Renal cortex interstitium (tissue), 15 donors: ENCODE measurements at places on chromosomes 5 and 9.

DNA sequence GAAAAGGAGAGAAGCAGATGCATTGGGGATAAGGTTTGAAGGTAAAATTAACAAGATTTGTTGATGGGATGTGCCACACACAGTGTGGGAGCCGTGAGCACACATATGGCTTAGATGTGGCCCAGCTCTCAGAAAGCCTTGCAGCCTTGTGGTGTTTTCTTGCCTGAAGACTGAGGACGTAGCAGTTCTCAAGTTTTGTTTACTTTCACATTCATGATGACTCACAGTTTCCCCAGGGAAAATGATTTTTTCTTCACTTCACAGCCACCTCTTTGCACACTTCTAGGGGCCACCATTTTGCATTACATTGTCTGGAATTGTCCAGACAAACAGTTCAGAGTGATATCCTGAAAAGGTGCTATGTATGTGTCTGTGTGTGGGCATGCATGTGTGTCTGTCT, 126.2 kb downstream of the BASP1 start:
- no peak for DNase-seq

GRCh38 chr9:37295796-37296195, 126.7 kb upstream of the GRHPR start:
- DNase-seq = no peak

GRCh38 chr9:135726138-135726853, 24.3 kb downstream of the KCNT1 start:
- no peak for DNase-seq

- no peak for DNase-seq
These were observed 2.6 kb upstream of the GZMK start for GRCh38 chr5:55021410-55021809.

DNA sequence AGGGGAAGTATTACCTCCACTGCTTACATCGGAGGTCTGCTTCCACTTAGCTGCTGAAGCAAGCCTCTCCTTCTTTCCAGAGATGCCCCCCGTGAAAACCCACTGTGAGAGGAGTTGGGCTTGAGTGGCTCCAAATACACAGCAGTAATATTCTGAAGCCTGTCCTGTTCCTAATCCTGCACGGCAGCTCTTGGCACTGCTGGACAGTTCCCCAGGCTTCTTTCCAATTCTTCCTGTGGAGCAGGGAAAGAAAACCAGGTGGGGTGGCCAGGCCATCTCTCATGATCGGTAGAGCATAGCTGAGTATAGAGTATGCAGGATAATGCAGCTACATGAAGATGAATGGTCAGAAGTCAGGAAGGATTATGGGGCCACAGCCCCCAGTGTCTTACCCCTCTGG, 335.3 kb downstream of the MARCHF11 start:
- no peak for DNase-seq

DNA sequence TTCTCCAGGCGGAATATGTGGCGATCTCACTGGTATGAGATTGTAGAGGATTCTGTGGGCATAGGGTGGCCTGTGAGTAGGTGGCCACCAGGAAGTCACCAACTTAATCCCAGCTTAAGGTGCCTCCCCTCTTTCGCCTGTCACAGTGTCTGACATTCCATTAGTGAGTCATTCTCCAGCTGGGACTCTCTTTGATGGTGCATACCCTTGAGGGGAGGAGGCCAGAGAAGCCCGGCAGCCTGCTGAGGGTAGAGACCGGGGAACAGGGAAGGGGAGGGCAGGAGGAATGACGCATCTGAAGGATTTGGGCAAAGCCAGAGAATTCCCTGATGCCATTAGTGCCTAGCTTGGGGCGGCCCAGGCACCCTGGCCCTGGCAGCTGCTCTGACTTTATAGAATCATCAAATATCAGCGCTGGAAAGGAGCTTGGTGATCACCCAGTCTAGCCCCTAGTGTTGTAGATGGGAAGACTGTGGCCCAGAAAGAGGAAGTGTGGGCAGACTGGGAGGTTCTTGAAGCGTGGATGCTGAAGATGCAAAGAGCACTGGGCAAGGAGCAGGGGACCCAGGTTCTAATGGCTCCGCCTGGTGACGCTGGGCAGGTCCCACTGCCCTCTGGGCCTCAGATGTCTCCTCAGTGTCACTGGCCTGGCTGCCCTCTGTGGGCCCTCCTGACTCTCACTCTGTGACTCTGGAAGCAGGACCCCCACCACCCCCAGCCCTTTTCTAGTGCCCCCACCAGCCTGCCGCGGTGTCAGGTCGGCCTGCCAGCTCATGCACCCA, 41.4 kb downstream of the DAB2IP start:
- DNase-seq = no peak

DNA sequence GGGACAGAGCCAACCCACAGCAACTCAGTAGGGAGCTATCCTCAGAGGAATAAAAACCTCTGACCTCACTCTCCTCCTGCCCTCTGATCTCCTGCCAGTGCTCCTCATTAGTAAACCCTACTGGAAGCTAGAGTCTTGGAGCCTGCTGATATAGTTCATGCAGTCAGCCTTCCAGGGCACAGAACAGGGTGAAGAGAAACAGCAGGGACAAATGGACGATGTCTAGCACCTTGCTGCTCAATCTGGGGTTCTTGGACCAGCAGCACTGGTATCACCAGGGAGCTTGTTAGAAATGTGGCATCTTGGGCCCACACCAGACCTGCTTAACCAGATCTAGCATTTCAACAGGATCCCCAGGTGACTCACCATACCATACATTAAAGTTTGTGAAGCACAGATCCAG, 5.5 kb upstream of the GALNT12 start:
- no peak for DNase-seq

DNA sequence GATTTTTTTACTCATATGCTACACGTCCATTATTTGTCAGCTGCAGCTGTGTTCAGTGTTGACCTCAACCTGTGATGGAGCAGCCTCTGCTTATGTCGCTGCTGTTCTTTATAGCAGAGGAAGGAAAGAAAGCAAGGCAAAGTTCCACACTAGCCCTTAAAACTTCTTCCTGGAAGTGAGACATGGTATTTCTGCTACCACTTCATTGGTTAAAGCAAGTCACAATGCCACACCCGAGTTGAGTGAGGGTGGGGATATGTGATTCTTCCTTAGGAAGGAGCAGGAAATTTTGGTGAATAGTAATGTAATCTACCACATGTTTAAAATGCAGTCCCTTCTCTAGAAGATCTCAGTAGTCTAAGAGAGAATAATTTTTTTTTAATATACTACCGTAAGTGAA, 224.8 kb upstream of the DMRT1 start:
- DNase-seq = no peak

DNA sequence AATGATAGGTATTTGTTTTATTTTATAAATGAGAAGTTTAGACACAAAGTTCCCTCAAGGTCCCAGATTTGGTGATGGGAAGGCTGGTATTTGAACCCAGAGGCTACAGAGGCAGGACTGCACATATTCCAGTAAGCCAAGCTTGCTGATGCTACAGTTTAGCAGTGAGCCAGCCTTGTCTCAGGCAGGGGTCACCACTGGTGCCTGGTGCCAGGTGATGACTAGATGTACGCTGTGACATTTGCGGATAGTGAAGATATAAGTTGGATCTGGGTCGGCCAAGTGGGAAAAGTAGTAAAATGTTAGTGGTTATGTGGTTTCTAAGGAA, 143.9 kb downstream of the AOPEP start:
- no peak for DNase-seq

- no peak for DNase-seq
These were observed 14.3 kb upstream of the ASPN start for GRCh38 chr9:92496396-92497176.

- no peak for DNase-seq
These were observed 6.9 kb downstream of the ANXA6 start for GRCh38 chr5:151150471-151151262.

- DNase-seq = no peak
These were observed 186.1 kb upstream of the IZUMO3 start for GRCh38 chr9:24731754-24732153.

- DNase-seq = no peak
These were observed 19.7 kb downstream of the CPEB4 start for GRCh38 chr5:173907686-173908371.

DNA sequence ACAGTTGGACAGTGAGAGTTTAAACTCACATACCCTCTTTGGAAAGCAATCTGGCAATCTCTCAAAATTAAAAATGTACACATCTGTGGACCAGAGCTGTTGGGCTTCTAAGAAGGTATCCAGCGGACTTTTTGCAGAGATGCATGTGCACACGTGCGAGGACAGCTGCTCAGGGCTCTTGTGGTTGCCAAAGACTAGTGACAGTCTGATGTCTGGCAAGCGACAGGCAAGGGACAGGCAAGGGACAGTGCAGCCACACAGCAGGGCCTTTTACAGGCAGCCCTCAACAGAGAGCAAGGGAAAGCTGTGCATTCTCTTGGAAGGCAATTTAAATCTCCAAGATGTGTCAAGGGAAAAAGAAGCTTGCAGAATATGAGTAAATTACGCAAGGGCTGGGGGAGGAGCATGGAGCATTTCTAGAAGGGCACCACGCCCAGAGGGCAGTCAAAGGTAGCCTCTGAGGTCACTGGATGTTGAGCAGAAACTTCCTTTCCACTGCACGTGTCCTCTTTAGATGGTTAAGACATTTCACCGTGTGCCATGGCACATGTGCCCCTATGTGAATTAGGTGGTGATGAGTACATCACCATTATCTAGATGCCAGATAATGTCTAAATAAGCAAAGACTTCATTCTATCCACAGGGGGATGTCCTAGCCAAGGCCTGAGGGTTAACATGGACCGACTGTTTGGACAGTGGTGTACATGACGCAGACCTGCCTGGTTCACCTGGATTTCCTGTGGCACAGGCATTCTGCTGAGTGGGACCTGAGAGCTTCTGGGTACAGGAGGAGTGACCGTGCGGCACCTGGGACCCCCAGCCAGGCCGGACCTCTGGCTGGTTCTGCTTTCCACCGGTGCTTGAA, 9.1 kb downstream of the GFPT2 start:
- no peak for DNase-seq

DNA sequence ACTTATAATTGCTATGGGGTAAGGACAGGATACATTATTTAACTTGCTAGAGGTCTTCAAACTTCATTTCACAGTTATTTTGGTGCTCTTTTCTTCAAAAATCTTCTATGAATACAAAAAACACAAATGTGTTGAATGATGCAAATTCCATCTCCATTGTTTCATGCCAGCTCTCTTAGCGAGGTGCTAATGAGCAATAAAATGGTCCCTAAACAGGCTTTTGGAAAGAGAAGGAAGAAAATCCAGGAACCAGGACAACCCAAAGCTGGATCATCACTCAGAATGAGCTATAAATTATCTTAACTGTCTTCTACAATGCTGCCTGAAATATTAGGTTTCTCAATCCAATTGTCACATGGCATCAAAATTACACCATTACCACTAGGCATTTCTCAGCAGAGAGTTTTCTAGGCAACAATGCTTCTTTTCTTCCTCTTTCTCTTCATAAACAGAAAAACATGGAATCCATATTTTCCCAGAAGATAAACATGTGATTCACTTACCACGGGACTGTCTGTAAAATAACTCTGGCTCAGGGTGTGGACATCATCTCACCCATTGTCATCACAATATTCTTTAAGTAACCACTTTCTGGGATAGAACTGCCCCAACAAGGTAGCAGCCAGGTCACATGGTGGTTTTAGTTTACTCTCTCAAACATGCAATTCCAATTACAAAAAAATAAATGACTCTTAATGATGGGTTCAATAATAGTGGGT, 249.4 kb downstream of the NPR3 start:
- DNase-seq = no peak

DNA sequence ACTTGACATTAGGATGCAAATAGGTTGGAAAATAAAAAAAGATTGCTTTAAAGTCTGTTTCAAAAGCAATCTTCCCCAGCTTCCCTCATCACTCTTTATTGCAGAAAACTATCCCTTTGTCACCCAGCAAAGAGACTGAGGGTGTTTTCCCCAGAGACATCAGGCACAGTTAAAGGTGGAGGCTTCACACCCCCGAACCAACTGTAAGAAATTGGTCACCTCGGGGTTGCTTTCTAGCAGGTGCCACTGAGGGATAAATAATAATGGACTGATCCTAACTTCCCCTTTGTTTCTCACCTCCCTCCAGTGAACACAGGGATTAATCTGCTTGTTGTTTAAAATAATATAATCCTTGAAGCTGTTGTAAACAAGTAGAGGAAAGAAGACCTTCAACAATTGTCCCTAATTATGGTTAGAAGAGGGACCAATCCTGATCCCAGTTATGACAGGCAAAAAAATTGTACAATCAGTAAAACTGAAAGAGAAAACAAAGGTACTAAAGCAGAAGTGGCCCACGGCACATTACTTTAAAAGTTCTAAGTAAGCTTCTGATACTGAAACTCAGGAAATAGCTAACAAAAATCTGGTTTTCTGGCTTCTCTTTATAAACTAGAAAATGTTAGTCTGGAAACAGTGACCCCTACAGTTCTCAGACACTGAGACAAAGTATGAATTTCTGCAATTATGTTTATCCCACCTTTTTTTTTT, 6.6 kb upstream of the PCSK1 start:
- no peak for DNase-seq

- no peak for DNase-seq
These were observed 3.2 kb upstream of the TMEM268 start for GRCh38 chr9:114607671-114608524.

DNA sequence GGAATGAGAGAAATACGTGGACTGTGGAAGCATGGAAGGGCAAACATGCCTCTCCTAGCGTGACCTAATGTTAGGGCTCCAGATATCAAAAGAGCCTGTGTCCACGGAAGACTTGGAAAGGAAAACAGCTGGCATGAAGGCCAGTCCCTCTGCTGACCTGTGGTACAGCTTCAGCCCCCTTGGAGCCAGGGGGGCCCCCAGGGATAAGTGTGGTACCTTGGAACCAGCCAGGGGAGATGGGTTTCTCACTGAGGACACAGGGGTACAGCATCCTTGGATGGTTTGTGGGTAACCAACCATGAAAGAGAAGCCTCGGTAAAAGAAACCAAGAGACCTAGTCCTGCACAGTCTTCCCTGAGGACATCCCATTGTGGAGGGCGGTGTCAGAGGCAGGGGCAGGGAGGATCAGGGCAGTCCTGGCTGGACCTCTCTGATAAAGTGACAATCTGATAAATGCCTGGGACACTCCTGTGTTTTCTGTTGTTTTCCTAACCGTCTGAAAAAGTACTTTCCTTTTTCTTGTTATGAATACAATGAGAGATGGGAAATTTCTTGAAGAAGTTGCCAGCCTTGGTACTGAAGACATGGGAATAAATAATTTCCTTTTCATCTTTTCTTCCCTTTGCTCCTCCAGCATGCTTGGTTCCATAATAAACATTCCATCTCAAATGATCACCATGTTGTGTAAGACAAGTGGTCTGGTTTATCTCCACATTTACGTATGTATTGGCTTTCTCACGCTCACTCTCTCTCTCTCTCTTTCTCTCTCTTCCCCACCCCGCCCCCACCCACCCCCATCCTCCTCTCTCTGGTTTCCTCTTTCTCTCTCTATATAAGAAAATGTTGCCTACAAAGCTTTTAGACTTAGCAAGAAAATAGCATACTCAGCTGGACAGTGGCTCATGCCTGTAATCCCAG, 102.1 kb downstream of the SUSD1 start:
- no peak for DNase-seq

GRCh38 chr5:11814373-11814772, 89.9 kb downstream of the CTNND2 start:
- DNase-seq = no peak
